ENCODE measurements at places on chromosomes 16 and 17.

DNA sequence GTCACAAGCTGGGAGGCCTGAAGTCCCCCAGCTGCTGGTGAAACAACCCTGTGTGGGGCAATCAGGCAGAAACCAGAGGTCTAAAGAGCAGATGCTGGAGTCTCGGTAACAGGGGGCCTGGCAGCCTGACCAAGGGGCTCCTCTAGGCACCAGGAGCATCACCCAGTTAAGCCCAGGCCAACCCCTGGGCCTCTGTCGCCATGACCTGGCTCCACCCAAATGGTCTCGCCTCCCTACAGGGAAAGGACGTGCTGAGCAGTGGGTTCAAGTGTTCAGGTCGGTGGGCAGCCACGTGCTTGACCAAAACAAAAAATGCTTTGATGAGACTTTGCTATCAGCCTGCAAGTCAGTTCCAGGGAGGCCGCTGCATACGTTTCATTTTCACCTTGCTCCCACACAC is 240.3 kb downstream of the ZNF423 start:
- DNase-seq, result no peak

DNA sequence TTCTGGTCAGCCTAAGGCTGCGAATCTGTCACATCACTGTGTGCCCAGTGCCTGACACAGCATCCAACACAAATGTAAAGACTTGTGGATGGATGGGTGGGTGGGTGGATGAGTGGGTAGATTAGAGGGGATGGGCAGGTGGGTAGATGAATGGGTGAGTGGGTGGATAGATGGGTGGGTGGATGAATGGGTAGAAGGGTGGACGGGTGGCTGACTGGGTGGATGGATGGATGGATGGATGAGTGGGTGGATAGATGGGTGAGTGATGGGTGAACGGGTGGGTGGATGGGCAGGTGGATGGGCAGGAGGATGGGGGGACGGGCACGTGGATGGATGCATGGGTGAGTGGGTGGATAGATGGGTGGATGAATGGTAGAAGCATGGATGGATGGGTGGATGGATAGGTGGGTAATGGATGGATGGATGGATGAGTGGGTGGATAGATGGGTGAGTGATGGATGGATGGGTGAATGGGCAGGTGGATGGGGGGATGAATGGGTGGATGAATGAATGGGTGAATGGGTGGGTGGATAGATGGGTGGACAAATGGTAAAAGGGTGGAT is 31.1 kb upstream of the ZFPM1 start:
- DNase-seq, result no peak

GRCh38 chr16:22297871-22298733 is 893 bp downstream of the POLR3E start:
- DNase-seq, result peak; percentile 91

DNA sequence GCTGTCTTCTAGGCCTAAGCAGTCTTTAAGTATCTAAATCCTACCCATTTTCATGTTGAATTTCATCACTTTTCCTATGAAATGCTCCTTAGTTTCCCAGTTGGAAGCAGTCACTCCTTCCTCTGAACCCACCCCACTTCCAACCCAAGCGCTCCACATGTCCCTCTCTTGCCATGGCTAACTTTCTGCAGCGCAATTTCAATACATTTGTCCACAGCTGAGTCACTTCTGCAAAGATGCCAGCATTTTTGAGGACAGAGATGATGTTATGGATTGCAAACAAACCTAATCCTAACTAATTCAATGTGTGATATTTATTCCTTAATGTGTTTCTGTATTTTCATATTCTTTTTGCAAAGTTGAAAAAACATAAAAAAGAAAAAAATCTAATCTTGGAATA is 71.7 kb downstream of the HLF start:
- DNase-seq, result no peak

DNA sequence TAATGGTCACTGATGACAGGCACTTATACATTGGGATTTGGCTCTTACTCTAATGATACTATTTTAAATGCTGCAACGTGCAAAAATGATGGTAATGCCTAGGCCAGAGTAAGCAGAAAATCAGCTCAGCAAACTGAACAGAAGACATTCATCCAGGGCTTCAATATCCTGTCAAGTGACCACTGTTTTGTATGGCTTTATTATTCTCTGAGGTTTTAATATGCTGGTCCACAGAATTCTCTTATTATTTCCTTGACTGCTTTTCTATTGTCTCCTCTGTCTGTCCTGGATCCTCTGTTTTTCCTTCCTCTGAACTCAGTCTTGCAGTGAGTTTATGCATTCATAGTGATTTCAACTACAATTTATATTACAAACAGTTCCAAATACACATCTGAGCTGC is 90.8 kb upstream of the PMFBP1 start:
- DNase-seq, result no peak

GRCh38 chr17:44745301-44745700 is 13.5 kb upstream of the ADAM11 start:
- no peak for DNase-seq

- DNase-seq, result no peak
Observed at GRCh38 chr17:56821847-56822534, 11.7 kb downstream of the C17orf67 start.

GRCh38 chr16:86027373-86028126 is 128.6 kb downstream of the IRF8 start:
- DNase-seq, result no peak

Data from NCI-H1092 (cell line).